Occipital lobe (tissue), 3 donors: ENCODE measurements at places on chromosomes 11 and 22.

DNA sequence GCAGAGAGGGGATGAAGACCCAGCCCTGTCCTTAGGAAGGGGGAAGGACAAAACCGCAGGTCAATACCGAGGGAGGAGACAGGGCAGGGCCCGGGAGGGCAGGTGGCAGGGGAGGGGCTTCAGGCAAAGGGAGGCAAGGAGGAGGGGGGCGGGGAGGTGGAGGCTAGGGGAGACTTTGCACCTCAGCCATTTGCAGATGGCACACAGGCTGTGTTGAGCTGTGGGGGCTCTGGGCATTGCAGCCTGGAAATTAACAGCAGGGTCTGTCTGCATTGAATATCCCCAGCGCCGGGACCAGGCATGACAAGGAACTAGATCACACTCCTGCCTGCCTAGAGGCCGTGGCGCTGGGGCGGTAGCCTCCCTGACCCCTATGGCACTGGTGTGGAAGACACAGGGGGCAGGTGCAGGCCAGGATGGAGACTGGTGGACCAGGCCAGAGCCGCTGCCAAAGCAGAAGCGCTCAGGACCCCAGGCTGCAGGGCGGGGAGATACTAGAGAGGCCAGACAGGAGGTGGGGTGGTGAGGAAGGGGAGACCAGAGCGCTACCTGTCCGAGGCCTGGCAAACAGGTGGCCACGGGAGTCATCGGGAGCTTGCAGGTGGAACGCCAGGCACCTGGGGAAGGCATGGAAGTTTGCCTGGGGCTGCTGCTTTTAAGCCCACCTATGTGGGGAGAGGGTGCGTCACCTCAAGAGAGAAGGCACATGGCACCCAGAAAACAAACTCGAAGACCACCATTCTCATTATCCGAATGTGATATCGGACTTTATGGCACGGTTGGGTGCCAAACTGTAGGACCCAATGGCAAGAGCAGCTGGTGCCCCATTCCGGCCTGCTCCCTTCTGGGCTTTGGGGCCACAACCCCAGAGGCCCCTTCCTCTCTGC lies 11.5 kb downstream of the CBX6 start:
- DNase-seq = no peak

- DNase-seq = no peak
Measured at GRCh38 chr11:2091786-2092463, 47.3 kb downstream of the IGF2 start.

DNA sequence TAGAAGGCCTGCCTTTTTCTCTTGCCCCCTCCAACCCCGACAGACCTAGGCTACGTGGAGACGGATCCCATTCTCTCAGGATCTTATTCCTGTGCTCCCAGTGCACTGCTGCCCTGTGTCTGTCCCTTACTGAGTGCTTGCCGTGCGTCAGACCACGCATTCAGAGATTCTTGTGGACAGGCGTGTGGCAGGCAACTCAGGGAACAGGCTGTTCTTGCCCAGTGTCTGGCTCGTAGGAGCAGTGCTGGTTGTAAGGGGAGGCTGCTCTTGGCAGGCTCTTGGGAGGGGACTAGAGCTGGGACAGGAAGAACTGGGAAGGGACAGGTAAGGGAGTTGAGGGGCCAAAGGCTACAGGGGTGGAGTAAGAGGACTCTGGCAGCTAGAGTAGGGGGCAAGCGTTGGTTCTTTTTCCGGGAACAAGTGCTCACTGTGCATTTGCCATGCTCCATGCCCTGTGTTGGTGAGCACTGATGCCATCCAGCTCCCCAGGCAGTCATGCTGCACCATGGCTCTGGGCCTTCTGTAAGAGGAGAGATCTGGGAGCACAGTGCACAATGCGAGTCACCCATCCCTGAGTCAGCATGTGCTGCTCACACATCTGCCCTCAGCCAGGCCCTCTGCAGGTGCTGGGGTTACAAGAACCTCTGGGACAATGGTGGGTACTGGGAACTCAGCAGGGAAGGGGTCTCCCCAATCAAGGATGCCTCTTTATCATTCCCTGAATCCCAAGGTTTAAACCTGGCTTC lies 119.1 kb downstream of the TBC1D22A start:
- DNase-seq = no peak

- no peak for DNase-seq
Measured at GRCh38 chr11:20022363-20023081, 137.8 kb downstream of the DBX1 start.

DNA sequence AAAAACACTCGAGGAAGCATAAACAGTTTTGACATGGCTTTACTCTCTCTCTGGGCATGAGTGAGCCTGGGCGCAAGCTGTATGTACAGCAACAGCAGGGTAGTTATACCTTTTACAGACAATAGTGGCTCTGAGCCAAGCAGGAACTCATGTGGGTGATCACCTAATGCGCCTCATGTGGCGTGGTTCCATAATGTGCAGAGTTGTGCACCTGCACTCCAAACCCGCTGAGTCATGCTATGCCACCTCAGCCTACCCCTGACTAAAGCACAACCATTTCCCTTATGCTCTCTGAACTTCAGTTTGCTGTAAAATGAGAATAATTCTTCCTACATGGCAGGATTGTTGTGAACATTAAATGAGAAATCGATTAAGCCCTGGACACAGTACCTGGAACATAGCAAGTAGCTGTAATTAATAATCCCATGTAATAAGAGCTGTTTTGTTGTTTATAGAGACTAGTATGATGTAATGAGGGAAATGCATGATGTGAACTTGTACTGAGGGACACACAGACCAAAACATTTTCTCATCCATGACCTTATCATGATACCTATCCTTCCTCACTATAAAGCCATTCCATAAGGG lies 71.6 kb downstream of the CCDC34 start:
- no peak for DNase-seq

DNA sequence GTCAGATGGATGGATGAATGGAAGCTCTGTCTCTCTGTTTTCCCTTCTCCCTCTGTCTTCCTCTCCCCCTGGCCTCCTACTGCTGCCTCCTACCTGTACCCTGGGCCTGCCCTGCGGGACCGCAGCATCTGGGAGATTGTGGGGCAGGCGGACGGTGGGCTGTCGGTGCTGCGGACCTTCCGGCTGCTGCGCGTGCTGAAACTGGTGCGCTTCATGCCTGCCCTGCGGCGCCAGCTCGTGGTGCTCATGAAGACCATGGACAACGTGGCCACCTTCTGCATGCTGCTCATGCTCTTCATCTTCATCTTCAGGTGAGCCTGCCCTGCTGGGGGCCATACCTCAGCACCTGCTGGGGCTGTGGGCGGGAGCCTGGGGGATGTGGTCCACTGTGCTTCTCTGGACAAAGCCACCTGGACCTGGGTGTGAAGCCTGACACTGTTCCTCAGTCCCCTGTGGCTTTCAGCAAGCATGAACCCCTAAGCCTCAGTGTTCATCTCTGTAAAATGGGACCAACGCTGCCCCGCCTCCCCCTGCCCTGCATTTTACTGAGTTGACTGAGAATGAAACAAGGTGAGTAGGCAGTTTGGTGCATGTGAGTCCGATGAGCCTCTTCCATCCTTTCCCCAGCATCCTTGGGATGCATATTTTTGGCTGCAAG lies 88.4 kb downstream of the CACNA1I start:
- no peak for DNase-seq

- no peak for DNase-seq
Measured at GRCh38 chr11:118742304-118742703, 48.7 kb downstream of the DDX6 start.

DNA sequence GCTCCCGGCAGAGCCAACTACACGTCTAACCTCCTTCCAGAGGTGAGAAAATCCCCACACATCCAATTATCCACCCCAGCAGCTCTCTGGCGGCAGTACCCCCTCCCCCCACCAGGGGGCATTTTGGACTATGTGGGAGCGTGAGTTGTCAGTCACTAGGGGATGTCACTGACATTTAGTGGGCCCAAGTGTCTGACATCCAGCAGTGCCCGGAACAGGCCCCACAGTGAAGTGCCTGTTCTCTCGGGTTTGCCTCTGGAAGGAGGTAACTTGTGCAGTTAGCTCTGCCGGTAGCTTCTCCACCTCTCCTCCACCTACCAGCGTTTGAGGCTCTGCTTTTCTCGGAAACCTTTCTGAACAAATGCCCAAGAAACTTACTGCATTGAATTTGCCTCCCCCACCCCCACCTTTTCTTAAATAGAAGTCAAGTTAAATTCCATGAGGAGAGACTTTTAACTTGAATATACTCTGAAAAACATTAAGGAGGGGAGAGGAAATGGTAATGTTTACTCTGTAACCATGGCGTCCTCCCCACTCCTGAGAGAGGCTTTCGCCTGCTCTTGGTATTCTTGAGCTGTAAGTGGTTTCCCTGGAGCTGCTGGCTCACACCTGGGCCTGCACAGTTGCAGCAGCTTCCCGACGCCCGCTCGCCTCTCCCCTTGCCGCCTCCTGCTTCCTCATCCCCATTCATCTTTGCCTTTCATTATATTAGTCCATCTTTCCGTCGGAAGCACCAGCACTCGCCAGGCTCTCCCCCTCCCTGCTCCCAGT lies 112.8 kb downstream of the WNT7B start:
- no peak for DNase-seq

- no peak for DNase-seq
Measured at GRCh38 chr22:48872271-48873190, 955.1 kb downstream of the BRD1 start.

- no peak for DNase-seq
Measured at GRCh38 chr22:50058061-50058905, at the start of gene TTLL8. Gene TTLL8 (minus strand): TSS chr22:50058298.

DNA sequence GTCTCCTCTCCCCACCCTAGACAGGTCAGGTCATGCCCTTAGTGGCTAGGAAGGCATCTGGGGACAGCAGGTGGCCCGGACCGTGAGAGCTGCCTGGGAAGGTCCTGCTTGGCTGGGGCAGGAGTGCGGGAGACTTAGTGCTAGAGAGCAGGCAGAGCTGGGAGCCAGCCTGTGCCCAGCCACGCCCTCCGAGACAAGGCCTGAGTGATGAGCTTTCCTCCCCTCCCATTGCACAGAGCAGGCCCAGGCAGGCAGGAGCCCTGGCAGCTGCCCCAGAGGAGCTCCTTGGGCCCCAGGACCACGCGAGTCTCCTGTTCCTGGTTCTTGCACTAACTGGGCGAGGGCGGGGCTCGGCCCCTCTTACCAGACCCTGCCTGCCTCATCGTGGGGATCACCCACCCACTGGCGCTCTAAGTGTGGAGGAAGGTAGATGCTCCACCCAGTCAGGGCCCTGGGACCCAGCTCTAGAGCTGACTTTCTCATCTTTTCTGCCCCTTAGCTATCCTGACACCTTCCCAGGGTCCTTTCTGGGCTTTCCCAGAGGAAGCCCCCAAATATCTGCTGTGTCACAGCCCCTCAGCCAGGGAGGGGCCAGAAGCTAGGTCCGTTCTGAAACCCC lies 44.9 kb downstream of the MACROD1 start:
- DNase-seq = no peak

GRCh38 chr11:2886191-2886894 lies 768 bp upstream of the CDKN1C start:
- DNase-seq = no peak

DNA sequence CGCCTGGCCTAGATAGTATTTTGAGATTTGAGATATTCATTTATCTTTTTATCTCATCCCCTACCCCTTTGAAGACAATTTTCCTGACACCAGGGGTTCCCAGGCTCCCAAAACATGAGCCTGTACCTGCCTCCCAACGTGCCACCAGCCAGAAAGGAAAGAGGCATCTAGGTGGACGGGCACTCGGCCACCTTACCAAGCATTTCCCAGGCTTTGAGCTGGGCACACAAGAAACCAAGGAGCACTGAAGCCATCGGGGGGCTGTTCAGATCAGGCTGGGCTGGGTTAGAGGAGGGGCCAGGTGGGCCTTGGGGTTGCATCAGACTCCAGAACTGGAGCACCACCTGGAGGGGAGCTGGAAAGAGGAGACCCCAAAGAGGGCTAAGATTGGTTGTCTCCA lies 28.5 kb upstream of the BAIAP2L2 start:
- DNase-seq = no peak

- DNase-seq = no peak
Measured at GRCh38 chr22:48495751-48496080, 1332.0 kb downstream of the BRD1 start.

- DNase-seq = no peak
Measured at GRCh38 chr11:14650064-14650463, 6.5 kb downstream of the PDE3B start.

DNA sequence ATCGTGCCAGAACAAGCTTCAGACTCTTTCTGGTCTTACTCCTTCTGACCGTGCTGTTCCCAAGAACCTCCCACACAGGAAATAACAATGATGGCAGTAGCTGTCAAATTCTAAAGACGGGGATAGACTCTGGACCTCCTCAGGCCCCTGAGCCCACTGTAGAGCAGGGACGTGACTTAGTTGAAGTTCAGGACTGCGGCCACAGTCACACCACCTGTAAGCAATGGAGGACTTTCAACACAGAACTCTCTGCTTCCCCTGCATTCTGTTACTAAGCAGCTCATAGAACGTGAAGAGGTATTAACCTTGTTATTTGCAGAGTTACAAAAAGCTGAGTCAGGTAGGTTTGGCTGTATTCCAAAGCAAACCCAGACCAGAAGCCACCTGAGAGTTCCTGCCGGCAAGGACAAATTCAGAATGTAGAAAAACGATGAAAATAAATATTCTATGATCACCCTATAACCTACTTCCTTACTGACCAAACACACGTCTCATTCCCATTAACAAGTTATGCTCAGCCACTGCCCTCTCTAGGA lies 12.7 kb downstream of the TMEM45B start:
- no peak for DNase-seq
